ENCODE measurements at places on chromosomes 1 and 21.
A peak's percentile ranks its signal among the peaks of the same experiment; 100 is the strongest.

DNA sequence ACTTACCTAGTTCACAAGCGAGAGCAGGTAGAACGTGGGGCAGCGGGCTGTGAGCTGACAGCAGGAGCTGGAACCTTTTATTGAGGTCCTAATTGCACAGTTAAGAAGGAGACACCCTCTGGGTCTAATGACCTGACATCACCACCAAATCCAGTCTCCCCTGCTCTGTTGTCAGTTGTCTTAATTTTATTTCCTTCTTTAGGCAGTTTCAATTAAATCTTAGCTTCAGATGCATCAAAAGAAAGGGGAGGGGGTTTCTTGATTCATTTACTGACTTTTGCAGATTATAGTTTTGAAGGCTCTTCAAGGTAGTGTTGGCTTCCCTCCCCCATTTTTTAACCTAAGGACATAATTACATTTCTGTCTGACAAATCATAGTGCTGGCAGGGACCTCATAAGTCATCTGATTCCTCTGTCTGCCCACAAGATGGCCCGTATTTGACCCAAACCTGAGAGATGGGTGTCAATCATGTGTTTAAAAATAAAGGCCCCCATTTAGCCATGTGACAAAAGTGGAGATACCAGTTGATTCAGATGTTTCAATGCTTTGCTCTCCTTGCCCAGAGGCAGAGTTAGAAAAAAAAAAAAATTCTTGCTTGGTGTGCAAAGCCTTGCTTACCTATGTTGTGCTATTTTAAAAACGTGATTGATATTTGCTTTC, at the start of gene TCHHL1:
TSS of gene TCHHL1 (minus strand) at position 51 of the 661 bp plus-strand sequence. CDS start 921 bp downstream, outside the sequence.
- no peak for ATAC-seq

GRCh38 chr1:91783423-91784170, 102.4 kb downstream of the TGFBR3 start:
- no peak for ATAC-seq

GRCh38 chr1:220526294-220526693, 1.6 kb upstream of the MARK1 start:
- no peak for ATAC-seq

DNA sequence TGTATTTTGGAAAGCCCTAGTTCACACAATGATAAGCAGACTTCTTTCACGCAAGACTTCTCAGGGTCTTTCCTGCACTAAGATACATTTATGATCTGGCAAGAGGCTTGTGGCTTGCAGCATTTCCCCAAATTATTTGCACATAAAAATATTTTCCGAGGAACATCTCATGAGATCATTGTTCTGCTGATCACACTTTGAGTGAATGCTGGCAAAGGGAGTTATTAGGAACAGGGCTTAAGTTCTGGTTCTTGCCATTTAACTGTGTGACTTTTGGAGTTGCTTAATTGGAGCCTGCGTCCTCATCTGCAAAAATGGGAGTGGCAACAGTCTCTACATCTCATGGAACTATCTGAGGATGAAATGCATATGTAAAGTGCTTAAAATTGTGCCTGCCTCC, 50.2 kb downstream of the GADD45A start:
- no peak for ATAC-seq

DNA sequence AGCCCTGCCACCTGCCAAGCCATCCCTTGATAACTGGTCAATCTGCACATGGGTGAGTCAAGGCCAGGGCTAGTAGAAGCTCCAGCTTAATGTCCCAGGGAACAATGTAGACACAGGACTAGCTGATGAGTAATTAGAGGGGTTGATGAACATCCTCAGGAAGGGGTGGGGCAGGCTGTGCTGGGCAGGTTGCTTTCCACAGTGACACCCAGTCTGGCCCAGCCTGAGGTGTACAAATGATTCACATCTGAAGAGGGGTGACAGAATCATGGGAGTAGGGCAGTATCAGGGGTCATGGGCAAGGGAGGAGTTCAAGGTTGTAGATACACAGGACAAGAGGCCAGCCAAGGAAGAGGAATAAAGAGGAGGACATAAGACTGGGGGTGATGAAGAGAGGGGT, 4.3 kb downstream of the LPAR3 start:
- ATAC-seq, result no peak

GRCh38 chr1:226624526-226624925, 76.0 kb downstream of the STUM start:
- ATAC-seq, result no peak

- ATAC-seq, result peak; percentile 48
Observed at GRCh38 chr1:21344750-21345443, 54.6 kb upstream of the ECE1 start.

Measured in motor neuron (in vitro differentiated cells).